Glomerular endothelial cell (primary cell): ENCODE measurements at places on chromosomes 6 and 20.

DNA sequence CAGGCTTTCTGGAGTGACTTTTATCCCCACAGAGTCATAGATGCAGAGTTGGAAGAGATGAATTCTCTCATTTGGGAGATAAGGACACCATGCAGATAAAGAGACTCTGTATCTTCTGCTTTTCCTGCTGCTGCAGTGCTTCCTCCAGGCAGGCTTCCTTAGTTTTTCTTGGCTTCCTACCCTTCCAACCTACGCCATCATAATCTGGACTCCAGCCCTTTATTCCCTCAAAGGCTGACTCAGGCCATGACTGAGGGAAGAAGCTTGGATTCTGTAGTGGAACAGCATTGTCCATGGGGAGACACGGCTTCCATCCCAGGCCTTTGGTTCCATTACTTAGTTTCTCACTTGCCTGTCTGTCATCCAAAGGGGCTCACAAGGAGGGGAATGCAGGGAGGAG lies 6.5 kb upstream of the RNF24 start:
- no peak for DNase-seq

DNA sequence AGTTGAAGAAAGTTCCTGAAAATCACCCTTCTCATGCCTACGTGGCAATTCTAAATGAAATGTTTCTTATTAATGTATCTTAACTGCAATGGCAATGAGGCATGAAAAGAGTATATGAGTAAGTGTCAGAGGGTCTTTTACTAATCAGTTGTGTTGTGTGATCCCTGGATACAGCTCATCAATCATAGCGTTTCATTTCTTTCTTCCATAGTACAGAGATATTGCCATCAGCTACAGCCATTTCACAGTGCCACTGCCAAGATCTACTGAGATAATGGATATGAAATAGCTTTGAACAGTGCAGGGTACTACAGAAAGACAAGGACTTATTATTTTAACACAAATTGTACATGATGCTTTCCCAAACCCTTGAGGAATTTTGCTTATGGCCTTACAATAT lies 450.8 kb downstream of the KHDRBS2 start:
- DNase-seq: no peak

- DNase-seq: no peak
These were observed 254.7 kb downstream of the GMPR start for GRCh38 chr6:16493112-16493511.

- DNase-seq: peak; percentile 69
These were observed 284.5 kb upstream of the CDYL start for GRCh38 chr6:4491501-4492260.

GRCh38 chr20:8309634-8310033 lies 177.6 kb downstream of the PLCB1 start:
- no peak for DNase-seq

DNA sequence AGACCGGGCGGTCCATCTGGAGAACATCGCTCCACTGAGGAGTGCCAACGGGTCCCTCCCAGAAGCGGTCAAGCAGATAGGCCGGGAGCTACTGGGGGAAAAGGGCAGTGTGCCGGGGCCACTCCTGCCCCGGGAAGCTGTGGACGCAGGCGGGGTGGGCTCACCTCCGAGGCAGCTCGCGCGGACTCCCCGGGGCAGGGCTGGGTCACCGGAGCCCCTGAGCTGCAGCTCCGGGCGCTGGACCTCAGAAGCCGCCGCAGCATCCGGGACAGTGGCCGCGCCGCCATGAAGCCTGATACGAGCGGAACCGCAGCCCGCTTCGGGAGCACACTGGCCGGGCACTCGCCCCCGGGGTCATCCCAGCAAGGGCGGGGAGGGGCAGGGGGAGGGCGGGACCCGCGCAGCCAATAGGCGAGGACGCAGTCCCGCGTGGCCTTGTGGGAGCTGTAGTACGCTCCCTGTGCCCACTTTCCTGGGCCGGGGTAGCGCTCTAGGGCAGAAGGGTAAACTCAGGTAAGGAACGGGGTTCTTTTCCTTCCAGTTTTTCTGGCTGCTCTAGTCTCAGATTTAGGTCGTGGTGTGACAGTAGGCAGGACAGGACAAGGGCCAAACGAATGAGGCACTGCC lies at the start of gene MOCS1:
MOCS1 (minus strand) TSS at position 332 of the 627 bp plus-strand sequence; CDS start at position 287, 45 bp downstream.
- DNase-seq: no peak

- DNase-seq: no peak
These were observed 187.1 kb upstream of the TCF21 start for GRCh38 chr6:133701633-133702331.

DNA sequence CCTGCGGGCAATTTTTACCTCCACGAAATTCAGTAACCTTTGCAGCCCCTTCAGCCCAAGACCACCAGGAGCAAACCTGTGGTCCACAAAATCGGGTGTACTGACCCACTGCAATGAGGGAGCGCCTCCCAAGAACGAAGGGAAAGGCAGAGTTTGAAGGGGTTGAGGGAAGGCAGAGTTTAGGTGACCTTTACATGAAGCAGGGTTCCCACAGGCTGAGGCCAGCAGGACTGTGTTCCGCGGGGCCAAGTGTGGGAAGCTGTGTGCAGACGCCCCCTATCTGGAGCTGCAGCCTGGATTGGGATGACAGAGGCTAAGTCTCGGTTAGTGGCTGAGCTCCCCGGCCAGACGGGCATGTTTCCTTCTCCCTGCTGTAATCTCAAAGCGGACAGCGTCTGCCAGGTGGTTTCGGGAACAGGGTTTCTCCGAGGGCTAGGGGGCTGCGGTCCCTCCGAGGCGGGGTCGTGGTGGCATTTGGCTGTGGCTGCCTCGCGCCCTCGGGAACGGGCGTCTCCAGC lies 826 bp upstream of the PYGB start:
- DNase-seq: no peak

GRCh38 chr6:30363459-30363858 lies 18.5 kb downstream of the RPP21 start:
- no peak for DNase-seq

GRCh38 chr20:34033903-34034302 lies 40.2 kb downstream of the RALY start:
- DNase-seq: no peak

- no peak for DNase-seq
These were observed 101.6 kb downstream of the PRKN start for GRCh38 chr6:162625846-162626540.

DNA sequence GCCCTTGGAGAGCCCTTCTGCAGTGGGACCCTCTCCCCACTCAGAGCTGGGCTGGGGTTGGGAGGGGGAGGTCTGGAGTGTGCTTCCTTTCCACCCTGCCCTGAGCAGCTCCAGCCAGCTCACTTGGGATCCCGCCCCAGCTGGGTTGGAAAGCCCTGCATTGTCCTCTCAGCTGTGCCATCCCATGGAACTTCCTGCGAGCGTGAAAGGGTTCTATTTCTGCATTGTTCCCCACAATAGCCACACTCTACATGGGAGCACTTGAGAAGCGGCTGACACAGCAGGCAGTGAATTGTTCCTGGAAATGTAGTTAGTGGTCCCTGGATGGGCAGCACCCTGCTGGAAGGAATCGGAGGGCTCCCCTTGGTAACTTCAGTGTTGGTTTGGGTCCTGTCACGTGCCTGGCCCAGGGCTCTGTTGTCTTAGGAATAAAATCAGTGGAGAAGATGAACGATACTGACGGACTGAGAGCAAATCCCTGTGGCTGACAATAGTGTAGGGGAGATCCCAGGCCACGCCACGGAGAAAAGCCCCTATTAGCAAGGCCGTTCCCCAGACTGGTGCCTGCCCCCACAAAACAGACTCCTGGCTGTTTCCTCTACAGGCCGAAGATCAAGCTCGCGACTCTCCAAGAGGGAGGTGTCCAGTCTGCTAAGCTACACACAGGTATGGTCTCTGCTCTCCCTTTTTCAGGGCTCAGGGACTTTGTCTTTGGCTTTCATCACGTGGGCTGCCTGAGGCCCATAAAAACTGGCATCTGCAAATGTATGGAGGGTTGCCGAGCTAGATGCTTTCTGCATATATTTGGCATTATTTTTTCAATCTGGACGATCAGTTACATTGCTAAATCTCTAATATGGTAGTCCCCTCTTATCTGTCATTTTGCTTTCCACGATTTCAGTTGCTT lies 18.8 kb downstream of the DNMT3B start:
- DNase-seq: no peak

DNA sequence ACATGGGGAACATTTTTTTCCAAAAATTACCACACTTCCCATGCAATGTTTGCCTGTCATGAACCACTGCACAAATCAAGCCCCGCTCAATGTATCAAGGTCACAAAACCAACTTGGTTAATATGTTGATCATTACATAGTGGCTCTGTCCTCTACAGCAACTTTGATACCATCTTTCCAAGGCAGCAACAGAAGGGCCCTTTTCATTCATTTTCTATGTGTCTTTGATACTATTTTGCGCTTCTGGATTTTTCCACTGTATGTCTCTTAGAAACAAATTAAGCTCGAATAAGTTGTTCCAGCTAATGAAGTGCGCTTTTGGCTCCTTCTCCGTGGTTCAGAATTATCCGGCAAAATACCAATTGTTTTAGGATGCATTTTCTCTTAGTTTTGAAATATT lies 1.5 kb downstream of the ZHX3 start:
- DNase-seq: no peak

DNA sequence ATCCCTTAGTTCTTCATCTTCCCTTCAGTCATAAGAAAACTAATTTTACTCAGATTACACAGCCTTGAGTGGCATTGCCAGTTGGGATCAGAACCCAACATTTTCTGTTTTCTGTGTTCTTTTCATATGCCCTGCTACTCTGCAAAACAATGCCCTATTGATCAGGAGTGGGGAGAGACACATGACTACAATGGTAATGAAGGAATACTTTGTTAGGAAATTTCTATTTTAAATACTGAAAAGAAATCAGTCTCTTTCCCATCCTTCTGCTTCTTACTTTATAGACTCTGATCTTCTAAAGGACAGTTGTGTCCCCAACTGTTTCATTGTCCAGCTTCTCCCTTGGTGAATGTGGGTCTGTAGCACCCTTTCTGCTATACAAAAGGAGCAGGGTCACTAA lies 5.5 kb upstream of the PKIB start:
- no peak for DNase-seq

DNA sequence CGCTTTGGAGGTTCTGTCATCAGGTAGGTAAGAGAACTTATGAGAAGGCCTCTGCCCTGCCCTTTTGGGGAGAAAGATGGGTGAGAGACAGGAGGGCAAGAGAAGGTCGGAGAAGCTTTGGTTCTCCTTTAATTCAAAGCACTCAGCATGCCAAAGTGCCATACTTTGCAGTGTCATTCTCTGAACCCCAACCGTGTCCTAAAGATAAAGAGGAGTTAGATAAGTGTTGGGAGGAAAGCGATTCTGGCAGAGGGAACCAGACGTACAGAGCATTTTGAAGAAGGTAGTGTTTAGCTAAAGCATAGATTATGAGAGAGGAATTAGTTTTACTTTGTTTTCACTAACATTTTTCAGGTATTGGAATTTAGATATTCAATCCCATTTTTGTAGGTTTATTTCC lies 40.3 kb downstream of the NKAIN2 start:
- DNase-seq: no peak

- DNase-seq: no peak
These were observed 1.1 kb upstream of the TREML1 start for GRCh38 chr6:41155132-41155805.

DNA sequence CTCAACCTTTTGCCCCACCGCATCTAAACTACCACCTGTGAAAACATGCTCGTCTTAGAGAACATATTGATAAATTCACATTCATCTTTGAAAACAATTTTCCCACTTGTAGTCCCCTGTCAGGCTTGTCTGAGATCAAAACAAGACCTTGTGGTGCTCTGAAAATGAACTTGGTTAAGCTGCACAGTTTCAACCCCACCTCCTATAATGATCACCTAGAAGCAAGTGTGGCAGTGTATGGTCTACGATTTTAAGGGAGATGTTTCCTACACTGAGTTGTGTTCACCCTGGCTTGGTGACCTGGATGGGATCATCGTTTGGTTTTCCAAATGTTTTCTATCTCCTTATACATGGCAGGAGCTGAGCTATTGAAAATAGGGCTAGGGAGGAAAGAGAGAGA lies 539.4 kb downstream of the DOK5 start:
- no peak for DNase-seq

DNA sequence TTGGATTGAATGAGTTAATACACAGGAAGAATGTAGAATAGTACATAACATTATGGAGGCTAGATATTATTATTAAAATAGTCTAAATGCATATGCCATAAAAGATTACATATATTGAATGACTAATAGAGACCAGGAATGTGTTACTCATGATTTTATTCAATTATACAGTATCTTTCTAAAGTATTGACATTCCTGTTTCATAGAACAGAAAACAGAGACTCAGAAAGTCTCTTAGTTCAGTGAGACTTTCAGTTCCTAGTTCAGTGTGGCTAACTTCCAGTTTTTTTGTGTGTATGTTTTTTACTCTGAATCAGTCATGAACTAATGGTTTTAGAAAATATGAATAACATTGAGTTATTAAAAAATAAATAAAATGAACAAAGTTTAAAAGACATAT lies 34.6 kb upstream of the TMEM244 start:
- no peak for DNase-seq

DNA sequence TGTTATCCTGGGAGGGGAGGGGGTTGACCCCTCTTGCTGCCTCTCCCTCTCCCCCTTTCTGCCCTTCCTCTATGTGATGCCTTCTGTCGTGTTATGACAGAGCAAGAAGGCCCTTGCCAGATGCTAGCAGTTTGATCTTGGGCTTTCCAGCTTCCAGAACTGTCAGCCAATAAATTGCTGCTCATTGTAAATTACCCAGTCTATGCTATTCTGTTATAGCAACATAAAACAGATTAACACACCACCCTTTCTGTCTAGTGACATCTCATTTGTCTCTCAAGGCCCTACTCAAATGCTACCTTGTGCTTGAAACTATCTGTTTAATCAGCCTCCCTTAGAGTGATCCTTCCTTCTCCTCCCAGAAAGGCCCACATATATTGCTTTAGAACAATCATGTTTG lies 16.4 kb upstream of the MAP3K4 start:
- DNase-seq: no peak

- DNase-seq: no peak
These were observed 80.1 kb downstream of the UTRN start for GRCh38 chr6:144365271-144365670.

GRCh38 chr6:122799916-122800686 lies 11.0 kb downstream of the SMPDL3A start:
- no peak for DNase-seq

GRCh38 chr20:57622579-57623381 lies 2.6 kb upstream of the ZBP1 start:
- DNase-seq: no peak

- DNase-seq: no peak
These were observed 14.1 kb downstream of the MCHR2 start for GRCh38 chr6:99979953-99980352.
